Vagina (tissue), 2 donors: ENCODE measurements at places on chromosomes 13 and 19.

GRCh38 chr13:68347220-68347619 lies 1117.1 kb upstream of the PCDH9 start:
- DNase-seq: no peak

DNA sequence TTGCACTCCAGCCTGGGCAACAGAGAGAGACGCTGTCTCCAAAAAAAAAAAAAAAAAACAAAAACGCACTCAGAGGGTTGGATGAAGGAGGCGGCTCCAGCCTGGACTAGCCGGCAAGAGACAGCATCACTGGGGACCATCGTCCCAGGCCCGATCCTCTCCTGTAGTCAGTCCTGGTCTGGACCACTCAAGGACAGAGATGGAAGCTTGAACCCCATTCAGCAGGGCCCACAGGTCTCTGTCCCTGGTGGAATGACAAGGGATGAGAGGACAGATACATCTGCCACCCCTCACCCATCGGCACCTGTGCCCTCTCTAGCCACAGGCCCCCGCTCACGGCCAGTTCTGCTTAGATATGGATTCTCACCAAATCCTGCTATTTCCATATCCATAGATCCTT lies 14.0 kb downstream of the ADGRE5 start:
- DNase-seq: no peak

DNA sequence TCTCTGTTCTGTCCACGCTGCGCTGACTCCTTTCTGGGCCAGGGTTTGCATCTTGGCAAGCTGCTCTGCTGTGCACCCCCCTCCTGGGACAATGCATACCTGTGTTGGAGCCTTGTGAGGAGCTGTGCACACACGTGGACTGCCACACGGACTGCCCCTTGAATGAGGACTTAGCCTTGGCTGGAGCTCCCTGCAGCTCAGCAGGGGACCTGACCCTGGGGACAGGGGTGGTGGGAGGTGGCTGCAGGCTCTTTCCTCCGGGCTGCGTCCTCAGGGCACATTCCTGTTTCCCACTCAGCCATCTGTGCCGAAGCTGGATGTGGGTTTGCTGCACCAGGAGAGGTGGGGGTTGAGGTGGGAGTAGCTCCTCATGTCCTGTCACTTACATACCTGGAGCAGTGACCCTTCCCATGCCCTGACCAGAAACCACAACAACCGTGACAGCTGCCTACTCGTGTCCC lies 8.2 kb downstream of the RAB11B start:
- DNase-seq: no peak

DNA sequence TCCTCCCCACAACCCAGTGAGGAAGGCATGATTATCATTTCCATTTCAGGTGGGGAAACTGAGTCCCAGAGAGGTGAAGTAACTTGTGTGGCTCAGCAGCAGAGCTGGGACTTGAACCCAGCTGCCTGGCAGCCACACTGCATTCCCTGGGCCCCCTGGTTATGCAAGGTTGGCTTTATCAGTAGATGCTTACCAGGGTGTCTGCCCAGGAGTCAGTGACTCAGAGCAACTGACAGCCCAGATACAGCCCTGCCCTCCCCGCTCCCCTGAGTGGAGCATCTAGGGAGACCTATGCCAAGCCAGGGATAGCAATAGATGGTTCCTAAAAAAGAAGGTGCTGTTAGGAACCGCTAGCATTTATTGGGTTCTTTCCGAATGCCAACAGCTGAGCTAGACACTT lies 5.9 kb downstream of the IGLON5 start:
- no peak for DNase-seq

DNA sequence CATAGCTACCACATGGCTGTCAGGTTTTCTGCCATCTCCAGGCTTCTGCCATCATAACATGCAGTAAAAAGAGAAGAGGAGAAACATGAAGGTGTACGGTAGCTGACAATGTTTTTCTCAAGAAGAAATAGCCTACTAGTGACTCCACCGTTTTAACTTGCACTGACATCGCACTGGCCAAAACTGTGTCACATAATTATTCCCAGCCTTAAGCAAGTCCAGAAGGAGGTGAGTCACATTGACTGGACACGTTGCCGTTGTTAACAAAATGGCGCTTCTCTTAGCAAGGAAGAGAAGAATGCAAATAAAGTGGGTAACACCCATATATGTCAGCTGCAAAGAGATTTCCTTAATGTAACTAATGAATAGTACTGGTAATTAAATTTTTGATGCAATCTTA lies 810.4 kb upstream of the SLC10A2 start:
- no peak for DNase-seq

- DNase-seq: no peak
These were observed 239.7 kb upstream of the HTR2A start for GRCh38 chr13:47136504-47136941.

- DNase-seq: no peak
These were observed 11.7 kb upstream of the CASP14 start for GRCh38 chr19:15037586-15037985.

- no peak for DNase-seq
These were observed 9.9 kb upstream of the MKNK2 start for GRCh38 chr19:2060884-2061494.

- DNase-seq: no peak
These were observed 107.0 kb downstream of the ZIC5 start for GRCh38 chr13:99864627-99864990.

- DNase-seq: no peak
These were observed 192.9 kb downstream of the DCT start for GRCh38 chr13:94286581-94286980.

- DNase-seq: no peak
These were observed 213.7 kb downstream of the ZIC5 start for GRCh38 chr13:99757756-99758459.

- no peak for DNase-seq
These were observed 2.8 kb downstream of the CHST8 start for GRCh38 chr19:33624586-33624985.

DNA sequence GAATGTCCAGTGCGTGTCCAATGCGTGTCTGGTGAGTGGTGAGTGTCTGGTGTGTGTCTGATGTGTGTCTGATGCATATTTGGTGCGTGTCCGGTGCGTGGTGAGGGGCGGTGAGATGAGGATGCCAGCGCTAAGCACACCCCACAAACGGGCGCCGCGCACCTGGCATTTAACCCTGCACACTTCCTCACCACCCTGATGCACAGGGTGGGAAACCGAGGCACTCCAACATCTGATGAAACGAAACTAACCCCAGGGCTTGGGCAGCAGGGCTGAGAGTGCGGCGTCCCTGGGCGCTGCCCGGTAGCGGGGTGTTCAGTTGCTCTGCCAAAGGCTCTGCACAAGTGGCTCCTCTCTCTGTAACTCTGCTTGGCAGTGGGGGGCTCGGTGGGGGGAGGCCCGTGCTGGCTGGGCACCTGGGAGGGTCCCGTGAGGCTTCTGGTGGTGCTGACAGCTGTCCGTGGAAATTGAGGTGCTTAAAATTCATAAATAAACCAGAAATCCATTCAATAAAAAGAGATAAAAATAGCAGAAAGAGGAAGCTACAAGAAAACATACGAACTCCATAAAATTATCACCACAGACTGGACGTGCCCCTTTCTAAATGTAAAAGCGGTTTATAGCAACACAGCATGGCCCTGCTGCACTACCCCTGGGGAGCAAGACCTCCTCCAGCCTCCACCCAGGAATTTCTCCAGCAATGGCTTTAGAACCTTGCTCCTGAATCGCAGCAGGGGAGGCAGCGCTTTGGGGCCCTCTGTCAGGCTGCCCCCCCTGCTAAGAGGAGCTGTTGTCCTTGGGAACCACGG lies 76.0 kb downstream of the RASA3 start:
- DNase-seq: no peak

DNA sequence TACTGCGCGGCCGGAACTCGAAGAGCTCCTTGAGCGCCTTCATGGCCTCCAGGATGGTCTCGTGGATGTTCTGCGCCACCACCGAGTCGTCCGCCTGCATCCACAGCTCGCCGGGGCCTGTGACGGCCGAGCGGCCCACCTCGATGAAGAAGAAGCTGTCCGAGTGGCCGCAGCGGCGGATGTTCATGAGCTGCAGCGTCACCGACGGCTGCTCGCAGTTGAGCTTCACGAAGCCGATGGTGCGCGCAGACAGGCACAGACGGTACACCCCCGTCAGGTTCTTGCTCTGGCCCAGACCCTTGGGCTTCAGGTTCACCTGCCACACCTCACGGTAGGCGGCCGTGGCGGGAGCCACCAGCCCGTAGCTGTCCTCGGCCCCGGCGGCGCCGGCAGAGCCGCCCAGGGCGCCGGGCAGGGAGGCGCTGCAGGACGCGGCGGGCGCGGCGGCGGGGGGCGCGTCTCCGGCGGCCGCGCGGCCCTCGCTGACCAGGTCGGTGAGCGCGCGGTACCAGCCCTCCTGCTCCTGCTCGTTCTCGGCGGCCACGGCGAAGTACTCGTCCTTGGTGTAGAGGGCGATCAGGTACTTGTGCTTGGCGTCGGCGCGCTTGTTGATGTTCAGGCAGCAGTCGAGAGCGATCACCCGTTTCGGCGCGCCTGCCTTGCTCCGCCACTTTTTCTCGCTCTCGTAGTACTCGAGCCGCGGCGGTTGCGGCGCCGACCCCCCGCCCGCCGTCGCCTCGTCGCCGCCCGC lies 1.1 kb downstream of the IRS2 start:
- no peak for DNase-seq

- DNase-seq: peak; percentile 88
These were observed 711 bp upstream of the FOSB start for GRCh38 chr19:45467115-45467455.

DNA sequence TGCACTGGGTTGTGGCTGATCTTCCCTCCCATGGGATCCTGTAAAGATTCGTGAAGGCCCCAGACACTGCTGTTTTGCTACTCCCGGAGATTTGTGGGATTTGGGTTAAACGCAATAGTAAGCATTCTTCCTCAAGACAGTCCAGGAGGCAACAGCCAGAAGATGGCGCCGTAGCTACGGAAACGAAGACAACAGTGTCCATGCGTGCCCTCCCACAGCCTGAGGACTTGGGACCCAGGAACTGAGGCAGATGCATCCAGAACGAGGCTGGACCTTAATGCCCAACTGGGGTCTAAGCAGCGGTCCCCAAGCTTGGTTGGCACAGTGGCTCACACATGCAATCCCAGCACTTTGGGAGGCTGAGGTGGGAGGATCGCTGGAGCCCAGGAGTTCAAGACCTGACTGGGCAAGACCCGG lies 57.6 kb upstream of the ZNF507 start:
- DNase-seq: no peak

- no peak for DNase-seq
These were observed 53.3 kb downstream of the TEX26 start for GRCh38 chr13:30985637-30986205.

DNA sequence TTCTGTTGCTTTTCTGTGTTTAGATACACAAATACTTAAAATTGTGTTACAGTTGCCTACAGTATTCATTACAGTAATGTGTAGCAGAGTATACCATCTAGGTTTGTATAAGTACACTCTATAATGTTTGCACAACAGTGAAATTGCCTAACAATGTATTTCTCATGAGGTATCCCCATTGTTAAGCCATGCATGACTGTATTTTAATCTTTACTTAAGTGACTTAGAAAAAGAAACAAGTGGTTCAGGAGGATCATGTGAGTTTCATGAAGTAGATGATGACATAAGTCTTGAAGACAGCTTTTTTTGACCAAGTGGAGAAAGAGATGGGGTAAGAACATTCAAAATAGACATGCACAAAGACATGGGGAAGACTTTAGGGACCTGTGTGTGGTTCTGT lies 8.4 kb upstream of the KCTD4 start:
- no peak for DNase-seq

DNA sequence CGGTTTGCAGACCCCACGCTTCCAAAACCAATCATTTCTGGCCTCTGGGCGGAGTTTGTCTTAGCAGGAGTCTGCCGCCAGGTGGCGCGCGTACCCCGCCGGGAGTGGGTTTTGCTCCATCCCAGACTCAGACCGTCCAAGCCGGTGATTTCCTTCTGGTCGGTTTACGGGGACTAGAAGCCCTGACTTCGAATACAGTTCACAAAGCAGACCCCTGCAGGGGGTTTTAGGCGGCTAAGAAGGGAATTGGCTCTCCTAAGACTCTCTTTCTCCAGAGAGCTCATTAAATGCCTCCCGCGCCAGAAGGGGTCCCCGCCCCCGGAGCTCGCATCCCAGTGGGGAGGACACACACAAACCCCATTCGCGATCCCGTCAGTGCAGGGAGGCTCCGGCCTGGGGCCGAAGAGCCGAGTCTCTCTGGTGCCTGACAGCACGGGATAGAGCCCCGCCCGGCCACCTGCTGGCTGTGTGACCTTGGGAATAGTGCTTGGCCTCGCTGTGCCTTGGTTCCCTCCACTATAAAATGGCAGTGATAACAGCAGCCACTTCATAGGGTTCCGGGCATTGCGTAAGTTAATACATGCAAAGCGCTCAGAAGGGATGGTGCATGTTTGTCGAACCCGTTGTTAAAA lies 8.6 kb upstream of the NUP62 start:
- no peak for DNase-seq

GRCh38 chr19:7672522-7672921 lies 3.7 kb downstream of the RETN start:
- no peak for DNase-seq

GRCh38 chr19:13139633-13140311 lies 10.4 kb downstream of the STX10 start:
- no peak for DNase-seq

- DNase-seq: no peak
These were observed 23.6 kb downstream of the IFT88 start for GRCh38 chr13:20590561-20590960.

- DNase-seq: no peak
These were observed 76.5 kb upstream of the RNF113B start for GRCh38 chr13:98253526-98253925.

DNA sequence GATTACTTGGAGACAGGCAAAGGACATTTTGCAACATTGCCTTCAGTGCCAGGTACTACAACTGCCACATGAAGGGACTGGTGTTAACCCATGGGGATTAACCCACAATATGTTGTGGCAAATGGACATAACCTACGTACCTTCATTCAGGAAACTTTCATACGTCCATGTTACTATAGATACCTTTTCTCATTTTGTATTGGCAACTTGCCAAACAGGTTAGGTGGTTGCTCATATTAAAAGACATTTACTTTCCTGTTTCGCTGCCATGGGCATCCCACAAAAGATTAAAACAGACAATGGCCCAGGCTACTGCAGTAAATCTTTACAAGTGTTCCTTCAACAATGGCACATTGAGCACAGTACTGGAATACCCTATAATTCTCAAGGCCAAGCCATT lies 925.3 kb downstream of the SLITRK6 start:
- no peak for DNase-seq

DNA sequence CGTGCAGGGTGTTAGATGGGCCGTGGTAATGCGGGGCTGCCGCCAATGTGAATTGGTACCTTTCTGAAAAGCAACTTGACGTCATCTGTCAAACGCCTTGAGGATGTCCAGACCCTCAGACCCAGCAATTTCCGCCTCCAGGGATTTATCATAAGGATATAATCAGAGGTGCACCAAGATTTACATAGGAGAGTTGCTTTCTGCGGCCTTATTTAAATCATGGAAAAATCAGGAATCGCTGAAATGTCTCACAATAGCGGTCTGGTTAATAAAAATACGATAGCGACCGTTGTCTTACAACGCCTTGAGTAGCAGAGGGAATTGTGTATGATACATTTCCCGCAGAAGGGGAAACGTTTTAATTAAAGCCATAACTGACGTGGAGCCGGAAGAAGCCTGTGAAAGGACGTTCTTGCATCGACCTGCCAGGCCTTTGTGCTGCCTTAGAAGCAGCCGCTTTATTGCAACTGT lies 32.3 kb upstream of the NDUFS7 start:
- no peak for DNase-seq

GRCh38 chr13:59906413-59907049 lies 257.2 kb downstream of the DIAPH3 start:
- no peak for DNase-seq
